ENCODE measurements at places on chromosomes 7 and 10. TPM values are rescaled to one million over a fixed set of nuclear protein-coding genes. Genes with fewer than 3 reads are reported as not detected.

EBF3 gene
- polyA plus RNA-seq: 0.31 TPM

DNA sequence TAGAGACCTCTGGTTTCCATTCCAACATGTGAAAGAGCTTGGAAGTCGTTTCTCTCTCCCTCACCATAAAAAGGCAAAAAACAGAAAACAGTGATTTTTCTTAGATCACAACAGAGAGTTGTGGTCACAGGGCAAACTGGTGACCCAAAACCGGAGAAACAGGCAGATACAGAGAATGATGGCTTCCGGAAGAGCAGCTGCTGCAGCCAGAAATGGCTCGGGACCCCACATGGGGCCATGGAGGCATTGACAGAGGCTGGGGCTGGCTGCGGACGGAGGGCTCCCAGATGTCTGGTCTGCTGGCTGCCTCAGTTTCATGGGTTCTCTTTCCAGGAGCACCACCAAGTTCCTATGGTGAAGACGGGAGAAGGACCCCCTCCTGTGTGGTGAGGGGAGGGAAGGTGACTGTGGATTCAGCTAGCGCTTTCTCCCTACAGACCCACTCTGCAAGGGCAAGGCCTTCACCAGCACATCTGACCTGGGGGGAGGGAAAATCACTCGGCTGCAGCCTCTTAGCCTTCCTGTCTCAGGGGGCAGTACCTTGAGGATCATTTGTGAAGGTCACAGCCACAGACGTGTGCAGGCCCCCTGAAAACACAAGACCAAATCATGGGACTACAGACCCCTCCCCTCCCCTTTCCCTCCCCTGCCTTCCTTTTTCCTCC lies 81.4 kb downstream of the WDR37 start:
- DNase-seq: no peak

- DNase-seq: peak; percentile 1
Measured at GRCh38 chr7:151172273-151173141, 5.0 kb upstream of the GBX1 start.

DNA sequence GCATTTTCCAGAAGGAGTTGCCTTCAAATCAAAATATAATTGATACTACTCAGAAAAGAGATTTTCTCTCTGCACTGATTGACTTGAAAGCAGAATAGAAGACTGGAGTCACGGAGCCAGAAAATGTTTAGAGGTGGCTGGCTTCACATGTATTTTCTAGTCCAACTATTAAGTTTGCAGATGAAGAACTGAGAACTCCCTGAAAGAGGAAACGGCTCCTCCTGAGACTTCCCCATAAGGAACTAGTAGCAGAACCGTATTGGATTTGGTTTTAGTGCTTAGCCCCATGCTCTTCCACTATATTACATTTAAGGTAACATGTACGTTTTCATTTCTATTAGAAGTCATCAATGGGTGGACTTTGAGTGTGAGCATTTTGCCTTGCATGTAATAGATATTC lies 946.3 kb downstream of the CNTNAP2 start:
- DNase-seq: no peak

- no peak for DNase-seq
Measured at GRCh38 chr10:15280462-15280861, 90.6 kb downstream of the FAM171A1 start.
